CD4-positive, alpha-beta T cell (primary cell): ENCODE measurements at places on chromosomes 6 and 20.

DNA sequence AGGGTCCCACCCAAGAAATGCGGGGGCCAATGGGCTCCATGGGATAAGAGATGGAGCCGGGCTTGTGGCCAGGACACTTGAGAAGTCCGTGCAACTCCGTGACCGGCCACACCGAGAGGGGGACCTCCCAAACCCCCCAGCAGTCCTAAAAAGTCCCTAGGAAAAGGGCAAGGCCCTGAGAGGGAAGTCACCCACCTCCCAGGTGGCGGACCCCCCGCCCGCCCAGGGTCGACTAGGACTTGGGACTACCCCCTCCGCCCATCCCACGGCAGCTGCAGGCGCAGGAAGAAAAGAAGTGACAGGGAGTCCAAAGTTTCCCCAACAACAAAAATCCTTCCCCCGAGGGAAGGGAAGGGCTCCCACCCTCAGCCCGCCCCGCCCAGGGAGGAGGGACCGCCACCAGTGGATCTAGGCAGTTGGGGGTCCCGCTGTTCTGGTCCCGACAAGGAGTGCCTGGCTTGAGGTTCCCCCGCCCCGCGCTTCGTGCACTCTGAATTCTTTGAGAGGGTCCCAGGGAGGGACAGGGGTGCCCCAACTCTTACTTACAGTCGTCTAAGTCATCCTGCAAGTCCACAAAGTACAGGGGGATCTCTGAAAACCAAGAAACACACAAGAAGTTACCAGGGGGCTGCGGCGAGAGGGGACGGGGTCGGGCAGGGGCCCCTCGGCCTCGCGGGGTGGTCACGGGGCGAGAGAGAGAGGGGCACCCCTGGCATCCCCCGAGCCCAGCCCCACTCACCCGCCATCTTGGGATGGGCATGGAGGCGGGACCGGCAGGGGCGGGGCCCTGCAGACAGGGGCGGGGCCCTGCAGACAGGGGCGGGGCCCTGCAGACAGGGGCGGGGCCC lies 611 bp upstream of the RAB22A start:
- no peak for DNase-seq

DNA sequence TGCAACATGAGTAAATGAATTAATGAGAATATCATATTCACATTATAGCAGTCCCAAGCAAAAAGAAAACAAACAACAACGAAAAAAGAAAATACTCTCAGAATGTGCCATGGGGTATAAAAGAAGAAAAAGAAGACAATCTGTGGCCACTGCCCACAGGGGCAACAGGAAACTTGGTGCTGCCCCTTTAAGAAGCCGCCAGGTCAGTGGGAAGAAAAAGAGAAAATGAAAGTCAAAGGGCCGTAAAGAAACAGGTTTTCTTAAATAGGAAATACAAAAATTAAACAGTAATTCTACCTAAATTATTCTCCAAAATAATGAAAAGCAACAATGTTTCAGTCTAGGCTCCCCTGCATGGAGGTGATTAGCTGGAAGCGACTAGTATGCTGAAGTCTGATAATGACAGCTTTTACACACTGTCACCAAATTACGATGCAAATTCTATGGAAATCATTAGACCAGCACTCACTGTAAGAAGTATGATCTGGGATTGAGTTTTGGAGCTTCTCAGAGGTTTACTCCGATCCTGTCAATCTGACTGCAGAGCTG lies 23.6 kb downstream of the GMDS start:
- DNase-seq = no peak

GRCh38 chr20:44355498-44356352 lies at the start of gene HNF4A:
TSS of gene HNF4A (plus strand) at chr20:44355699. CDS start at chr20:44355805, 106 bp downstream.
- DNase-seq = no peak

DNA sequence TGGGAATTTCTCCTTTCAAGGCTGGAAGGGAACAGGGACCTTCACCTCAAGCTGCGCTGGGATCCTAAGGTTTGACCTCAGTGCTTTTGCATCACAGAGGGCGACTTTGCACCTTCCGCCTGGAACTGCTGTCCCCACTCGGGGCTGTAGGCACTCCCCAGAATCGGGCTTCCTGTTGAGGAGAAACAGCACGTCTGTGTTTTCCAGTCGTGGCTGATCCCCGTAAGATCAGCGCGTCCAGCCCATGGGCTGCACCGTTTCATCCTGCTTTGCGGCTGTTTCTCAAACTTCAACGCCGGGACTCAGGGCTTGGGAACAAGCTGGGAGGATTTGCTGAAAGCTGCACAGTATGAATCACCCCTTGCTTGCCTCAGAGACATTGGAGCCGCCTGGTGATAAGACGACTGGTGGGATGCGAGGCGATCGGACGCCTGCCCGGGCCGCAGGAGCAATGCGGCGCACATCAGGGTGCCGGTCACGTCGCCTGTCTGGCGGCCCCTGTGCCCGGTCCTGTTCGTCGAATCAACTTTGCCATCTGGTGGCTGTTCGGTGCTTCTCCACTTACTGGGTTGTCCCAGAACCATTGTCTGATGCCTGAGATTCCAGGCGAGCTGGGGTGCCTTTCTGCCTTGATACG lies 53.6 kb upstream of the FRMD1 start:
- no peak for DNase-seq

DNA sequence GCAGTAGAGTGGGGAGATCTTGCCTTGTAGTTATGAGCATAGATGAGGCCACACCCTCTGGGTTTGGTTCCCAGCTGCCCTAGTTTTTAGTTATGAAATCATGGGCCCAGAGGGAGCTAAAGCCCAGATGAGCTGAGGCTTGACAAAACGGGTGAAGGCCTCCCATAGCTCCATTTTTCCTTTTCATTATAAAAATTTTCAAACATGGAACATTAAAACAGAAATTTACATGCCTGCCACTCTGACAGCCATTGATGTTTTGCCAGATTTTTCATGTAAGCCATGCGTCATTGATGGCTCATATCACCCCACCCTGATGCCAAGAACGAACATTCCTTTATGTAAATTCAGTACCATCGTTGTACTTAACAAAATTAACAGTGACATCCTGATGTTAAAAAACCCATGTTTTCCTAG lies 67.9 kb downstream of the IGF2R start:
- DNase-seq = no peak
